LoVo (cell line): ENCODE measurements at places on chromosomes 4 and X.

DNA sequence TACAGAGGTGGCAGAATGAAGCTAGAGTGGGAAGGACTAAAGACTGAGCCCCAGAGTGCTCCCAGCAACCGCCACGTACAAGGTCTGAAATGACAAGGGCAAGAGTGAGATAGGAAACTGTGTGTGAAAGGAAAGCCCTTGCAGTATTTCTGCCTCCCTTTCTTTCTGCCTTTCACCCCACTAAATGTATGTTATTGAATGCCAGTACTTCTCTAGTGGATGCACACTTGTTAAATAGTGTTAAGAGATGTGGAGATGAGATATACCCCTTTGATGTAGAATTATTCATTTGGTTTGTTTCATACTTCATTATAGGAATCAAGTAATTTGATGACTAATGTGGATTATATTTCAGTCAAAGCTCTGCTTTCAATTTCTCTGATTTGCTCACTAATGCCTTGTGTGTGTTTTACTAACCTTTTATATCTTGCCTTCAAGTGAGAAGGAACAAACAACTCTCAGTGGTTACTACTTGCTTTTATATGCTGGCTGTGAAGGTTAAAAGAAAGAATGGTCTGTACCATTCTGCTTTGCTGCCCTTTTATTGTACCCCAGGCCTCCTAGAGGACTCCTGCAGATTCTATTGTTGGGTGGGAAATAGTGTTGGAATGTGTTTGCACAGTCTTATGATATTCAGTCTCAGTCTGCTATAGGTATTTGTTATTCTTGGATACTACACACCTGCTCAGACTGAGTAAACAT lies 8.0 kb upstream of the ANXA3 start:
- DNase-seq: no peak

DNA sequence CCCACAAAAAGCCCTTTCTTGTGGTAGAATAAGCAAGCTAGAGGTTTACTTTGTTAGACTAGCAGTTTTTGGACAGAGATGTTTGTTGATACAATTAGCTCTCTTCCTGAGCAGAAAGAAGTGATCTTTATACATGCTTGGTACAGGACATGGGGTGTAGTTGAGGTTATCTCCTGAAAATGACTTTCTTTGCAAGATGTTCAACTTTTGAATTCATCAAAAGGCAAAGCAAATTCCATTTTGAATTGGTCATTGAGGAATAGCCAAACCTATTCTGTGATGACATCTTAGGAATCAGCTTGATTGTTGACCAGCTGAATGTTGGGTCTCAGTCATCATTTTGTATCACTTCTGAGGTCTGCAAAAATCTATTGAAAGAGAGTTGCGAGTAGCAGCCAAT lies 3.8 kb downstream of the CPE start:
- no peak for DNase-seq

- DNase-seq: no peak
Observed at GRCh38 chr4:141469392-141469791, 167.0 kb upstream of the IL15 start.

DNA sequence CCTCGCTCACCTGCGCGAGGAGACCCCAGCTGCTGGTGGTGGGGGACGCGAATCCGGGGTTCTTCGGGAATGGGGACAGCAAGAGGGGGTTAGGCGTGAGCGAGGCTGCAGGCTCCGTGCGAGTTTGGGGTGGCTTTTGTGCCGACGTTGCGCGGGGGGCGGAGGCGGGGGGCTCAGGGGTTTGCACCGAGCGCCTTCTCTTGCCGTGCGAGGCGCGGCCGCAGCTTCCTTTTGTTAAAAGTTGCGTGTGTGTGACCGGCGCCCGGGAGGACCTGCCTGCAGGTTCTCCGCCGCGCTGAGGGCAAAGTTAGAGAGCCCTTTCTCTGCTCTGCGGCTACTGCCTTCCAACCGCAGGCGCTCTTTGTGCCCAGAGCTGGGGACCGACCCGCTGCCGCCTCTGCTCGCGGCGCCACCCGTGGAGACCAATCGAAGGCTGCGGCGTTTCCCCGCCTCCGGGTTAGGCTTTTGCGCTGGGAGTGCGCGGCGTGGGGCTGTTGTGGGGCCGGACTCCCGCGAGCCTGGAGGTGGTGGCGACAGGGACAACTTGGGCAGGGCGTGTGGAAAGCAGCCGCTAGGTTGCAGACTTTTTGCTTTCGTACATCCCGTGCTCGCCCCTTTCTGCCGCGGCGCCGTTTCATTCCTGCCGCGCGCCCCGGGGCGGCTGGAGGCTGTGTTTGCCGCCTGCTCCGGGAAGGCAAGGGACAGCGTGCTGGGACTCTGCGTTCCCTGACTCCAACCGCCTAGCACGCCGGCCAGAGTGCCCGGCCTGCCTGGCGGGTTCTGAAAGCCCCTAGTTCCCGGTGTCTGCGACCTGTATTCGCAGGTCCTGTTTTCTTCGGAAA lies 716 bp downstream of the KIT start:
- DNase-seq: peak; percentile 55

- no peak for DNase-seq
Observed at GRCh38 chrX:389021-389441, 2.3 kb upstream of the PPP2R3B start.

GRCh38 chr4:107036584-107037198 lies 578 bp upstream of the DKK2 start:
- DNase-seq: no peak

GRCh38 chr4:176009254-176009653 lies 56.4 kb upstream of the WDR17 start:
- DNase-seq: no peak

- no peak for DNase-seq
Observed at GRCh38 chr4:5387457-5387856, 320.9 kb downstream of the EVC2 start.

- DNase-seq: no peak
Observed at GRCh38 chr4:99665983-99666382, 8.4 kb upstream of the C4orf54 start.

DNA sequence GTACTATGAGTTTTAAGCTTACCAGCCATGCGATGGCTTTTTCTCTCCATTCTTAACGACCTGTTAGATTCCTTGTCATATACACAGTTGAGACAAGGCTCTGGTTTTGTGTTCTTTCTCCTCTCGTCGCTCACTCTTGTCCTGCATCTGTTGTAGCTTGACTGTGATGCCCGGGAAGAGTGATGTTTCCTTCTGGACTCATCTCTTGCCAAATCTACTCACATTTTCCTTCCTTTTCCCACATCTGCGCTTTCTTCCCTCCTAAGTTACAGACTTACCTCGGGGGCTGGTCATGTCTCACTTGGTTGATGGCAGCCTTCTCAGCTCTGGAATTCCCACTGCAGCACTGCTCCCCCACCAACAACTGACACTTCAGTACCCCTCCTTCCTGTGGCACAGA lies 4.8 kb upstream of the MAP7D3 start:
- DNase-seq: no peak

- DNase-seq: no peak
Observed at GRCh38 chr4:20026456-20026855, 225.2 kb upstream of the SLIT2 start.

GRCh38 chr4:39706334-39706733 lies 8.4 kb downstream of the UBE2K start:
- DNase-seq: peak; percentile 64

GRCh38 chrX:43707812-43708548 lies 51.9 kb downstream of the MAOA start:
- peak; percentile 54 for DNase-seq

DNA sequence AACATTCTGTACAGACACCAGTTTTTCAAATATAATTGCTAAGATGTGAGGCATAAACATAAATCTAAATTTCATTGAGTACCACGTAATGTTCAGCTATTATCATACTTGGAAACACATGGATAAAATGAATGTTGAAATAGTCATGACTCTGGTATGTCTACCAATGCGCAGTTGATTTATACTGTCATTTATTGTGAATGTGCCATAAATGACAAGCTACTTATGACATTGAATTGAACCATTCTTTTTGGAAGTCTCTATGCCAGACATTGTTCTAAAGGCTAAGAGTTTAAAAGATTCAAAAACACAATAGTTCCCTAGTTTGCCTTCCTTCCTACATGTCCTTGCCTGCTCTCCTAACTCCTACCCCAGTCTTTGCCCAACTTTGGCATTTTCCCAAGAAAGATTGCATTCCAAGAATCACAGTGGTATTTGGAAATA lies 96.6 kb upstream of the DMD start:
- DNase-seq: no peak

GRCh38 chr4:54118850-54119589 lies 19.1 kb downstream of the GSX2 start:
- no peak for DNase-seq
